ENCODE measurements at places on chromosomes 7 and 10.

- H3K4me3 ChIP-seq: no peak overlapping the region
- H3K36me3 ChIP-seq: peaks cover 39% of the 10 kb centered on the region
- H3K27me3 ChIP-seq: peaks cover 9% of the 10 kb centered on the region
- H3K4me1 ChIP-seq: peaks cover 3% of the 10 kb centered on the region
- no peak for DNase-seq
- no peak overlapping the region for H3K27ac ChIP-seq
Measured at GRCh38 chr7:134954197-134955082, 31.9 kb upstream of the AGBL3 start.

GRCh38 chr7:47709051-47709450 is 127.1 kb upstream of the TNS3 start:
- H3K4me1 ChIP-seq: no peaks in the 10 kb centered on the region
- peaks cover under 1% of the 10 kb centered on the region for H3K27me3 ChIP-seq
- no peak overlapping the region for H3K4me3 ChIP-seq
- H3K27ac ChIP-seq: no peak overlapping the region
- no peaks in the 10 kb centered on the region for H3K36me3 ChIP-seq

GRCh38 chr7:70942791-70943190 is 189.2 kb upstream of the GALNT17 start:
- H3K27me3 ChIP-seq: peaks cover 1% of the 10 kb centered on the region
- no peaks in the 10 kb centered on the region for H3K4me1 ChIP-seq
- no peak overlapping the region for H3K27ac ChIP-seq
- H3K4me3 ChIP-seq: no peak overlapping the region

DNA sequence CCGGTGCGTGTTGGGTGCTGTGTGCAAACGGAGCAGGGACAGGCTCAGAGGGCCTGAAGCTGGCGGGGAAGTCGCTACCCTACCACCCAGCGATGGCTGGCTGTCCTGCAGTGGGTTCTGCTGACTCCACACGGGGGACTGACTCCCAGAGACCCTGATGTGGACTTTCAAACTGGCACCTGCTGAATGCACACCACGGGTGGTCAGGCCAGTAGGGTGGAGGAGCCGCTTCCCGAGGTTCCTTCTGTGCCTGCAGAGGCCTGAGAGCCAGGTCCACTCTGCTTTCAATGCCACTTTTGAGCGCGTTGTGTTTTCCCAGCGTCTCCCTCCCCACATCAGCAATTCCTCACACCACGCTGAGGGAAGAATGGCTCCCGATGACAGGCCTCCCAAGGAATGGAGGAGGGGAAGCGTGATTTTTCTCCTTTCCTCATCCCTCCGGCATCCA is 135.3 kb downstream of the ADARB2 start:
- H3K27ac ChIP-seq: no peak overlapping the region
- H3K36me3 ChIP-seq: no peaks in the 10 kb centered on the region

- no peak for DNase-seq
- peaks cover 50% of the 10 kb centered on the region for H3K36me3 ChIP-seq
- H3K4me3 ChIP-seq: peak overlapping the region; percentile 66
- H3K4me1 ChIP-seq: peaks cover 5% of the 10 kb centered on the region
- no peak overlapping the region for H3K27ac ChIP-seq
Measured at GRCh38 chr7:95376632-95377400, 19.4 kb downstream of the PON3 start.

GRCh38 chr10:120422457-120422856 is 34.6 kb upstream of the PLPP4 start:
- H3K36me3 ChIP-seq: no peaks in the 10 kb centered on the region
- no peak overlapping the region for H3K4me3 ChIP-seq
- no peaks in the 10 kb centered on the region for H3K4me1 ChIP-seq
- no peaks in the 10 kb centered on the region for H3K27me3 ChIP-seq

- DNase-seq: no peak
- H3K4me3 ChIP-seq: no peak overlapping the region
- H3K36me3 ChIP-seq: no peaks in the 10 kb centered on the region
Measured at GRCh38 chr7:110685899-110686298, 405.0 kb upstream of the LRRN3 start.

- no peaks in the 10 kb centered on the region for H3K4me1 ChIP-seq
- H3K27ac ChIP-seq: no peak overlapping the region
- no peak for DNase-seq
- no peak overlapping the region for H3K4me3 ChIP-seq
Measured at GRCh38 chr10:63200431-63200830, 67.3 kb downstream of the NRBF2 start.

GRCh38 chr10:73746721-73747120 is 2.5 kb downstream of the SEC24C start:
- peaks cover 15% of the 10 kb centered on the region for H3K27me3 ChIP-seq
- peaks cover 25% of the 10 kb centered on the region for H3K36me3 ChIP-seq
- no peak overlapping the region for H3K4me3 ChIP-seq
- peak overlapping the region; percentile 52 for H3K27ac ChIP-seq

DNA sequence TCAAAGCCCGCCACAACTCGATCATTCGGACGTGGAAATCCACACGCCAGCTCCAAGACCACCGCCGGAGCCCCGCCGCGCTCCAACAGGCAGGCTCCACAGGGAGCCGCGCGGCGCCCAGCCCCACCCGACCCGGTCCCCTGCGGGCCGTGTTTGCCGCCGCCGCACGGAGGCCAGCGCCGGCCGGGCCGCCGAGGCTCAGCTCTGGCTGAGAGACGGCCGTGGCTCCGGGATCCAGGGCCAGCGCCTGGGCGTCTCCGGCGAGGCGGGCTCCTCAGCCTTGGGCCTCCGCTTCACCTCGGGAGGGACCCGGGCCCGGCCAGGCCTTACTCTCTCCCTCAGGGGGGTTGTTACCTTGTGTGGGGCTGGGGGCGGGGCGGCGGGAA is 333 bp downstream of the SMNDC1 start:
- DNase-seq: peak; percentile 52
- H3K4me3 ChIP-seq: peak overlapping the region; percentile 97
- peaks cover 22% of the 10 kb centered on the region for H3K36me3 ChIP-seq
- no peaks in the 10 kb centered on the region for H3K27me3 ChIP-seq

DNA sequence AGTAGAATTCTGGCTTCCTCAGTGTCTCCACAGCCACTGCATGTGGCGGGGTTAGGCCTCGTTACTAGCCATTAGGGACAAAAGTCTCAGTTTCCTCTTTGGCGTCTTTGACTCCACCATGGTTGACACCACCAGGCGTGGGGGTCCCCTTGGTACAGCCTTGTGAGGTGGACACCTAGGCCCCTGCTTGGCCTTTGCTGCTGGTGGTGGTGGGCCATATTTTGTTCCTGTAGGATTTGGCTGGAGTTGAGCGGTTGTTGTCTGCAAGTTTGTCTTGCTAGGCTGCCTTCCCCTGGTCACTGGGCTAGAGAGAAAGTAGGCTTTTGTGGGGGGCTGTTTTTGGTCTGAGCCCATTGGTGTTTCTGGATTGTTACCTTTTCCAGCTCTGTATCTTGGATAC is 272.7 kb downstream of the CAMK1D start:
- no peak overlapping the region for H3K4me3 ChIP-seq
- no peaks in the 10 kb centered on the region for H3K27me3 ChIP-seq
- no peak overlapping the region for H3K27ac ChIP-seq
- H3K36me3 ChIP-seq: no peaks in the 10 kb centered on the region
- no peaks in the 10 kb centered on the region for H3K4me1 ChIP-seq

DNA sequence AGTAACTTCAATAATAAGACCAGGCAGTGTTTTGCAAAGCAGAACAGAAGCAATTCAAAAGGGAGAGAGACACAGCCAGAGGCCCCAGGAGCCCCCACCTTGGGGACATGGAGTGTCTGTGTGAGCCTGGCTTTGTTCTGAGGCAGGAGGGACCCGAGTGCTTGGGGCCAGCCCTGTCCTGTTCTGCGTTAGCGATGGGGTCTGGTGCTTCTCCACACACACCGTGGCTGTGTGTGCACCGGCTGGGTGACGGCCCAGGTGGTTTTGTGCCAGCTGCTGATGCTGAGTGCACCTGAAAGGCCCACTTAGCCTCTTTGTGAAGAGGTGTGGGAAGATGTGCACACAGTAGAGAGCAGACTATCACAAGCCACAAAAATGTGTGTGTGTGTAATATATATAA is 468.9 kb downstream of the DNAJB6 start:
- no peaks in the 10 kb centered on the region for H3K4me1 ChIP-seq
- no peak for DNase-seq
- H3K27me3 ChIP-seq: peaks cover 10% of the 10 kb centered on the region
- no peak overlapping the region for H3K27ac ChIP-seq
- peaks cover 30% of the 10 kb centered on the region for H3K36me3 ChIP-seq

GRCh38 chr10:49310460-49310859 is 11.5 kb downstream of the C10orf71 start:
- H3K4me3 ChIP-seq: no peak overlapping the region
- peaks cover 8% of the 10 kb centered on the region for H3K27me3 ChIP-seq
- DNase-seq: no peak
- H3K4me1 ChIP-seq: peaks cover 11% of the 10 kb centered on the region

GRCh38 chr7:25789701-25790640 is 362.0 kb upstream of the NFE2L3 start:
- peaks cover 7% of the 10 kb centered on the region for H3K4me1 ChIP-seq
- no peak for DNase-seq
- H3K27me3 ChIP-seq: no peaks in the 10 kb centered on the region
- H3K4me3 ChIP-seq: no peak overlapping the region

GRCh38 chr10:117609095-117609795 is 66.7 kb downstream of the EMX2 start:
- H3K4me1 ChIP-seq: no peaks in the 10 kb centered on the region
- peaks cover 4% of the 10 kb centered on the region for H3K27me3 ChIP-seq
- H3K27ac ChIP-seq: no peak overlapping the region
- H3K36me3 ChIP-seq: no peaks in the 10 kb centered on the region
- H3K4me3 ChIP-seq: no peak overlapping the region
- DNase-seq: no peak

DNA sequence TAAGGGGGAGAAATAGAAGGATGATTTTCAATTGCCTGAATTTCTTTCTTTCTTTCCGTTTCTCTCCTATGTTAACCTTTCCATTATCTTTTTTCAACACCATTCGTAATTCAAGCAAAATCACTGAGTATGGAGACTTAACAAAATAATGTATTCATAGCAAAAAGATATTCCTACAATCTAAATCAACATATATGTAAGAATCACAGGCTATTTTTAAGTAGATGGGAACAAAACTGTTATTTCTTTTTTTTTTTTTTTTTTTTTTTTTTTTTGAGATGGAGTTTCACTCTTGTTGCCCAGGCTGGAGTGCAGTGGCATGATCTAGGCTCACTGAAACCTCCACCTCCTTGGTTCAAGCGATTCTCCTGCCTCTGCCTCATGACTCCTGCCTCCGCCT is 27.2 kb upstream of the JMJD1C start:
- DNase-seq: no peak
- no peaks in the 10 kb centered on the region for H3K36me3 ChIP-seq
- no peak overlapping the region for H3K27ac ChIP-seq
- H3K4me1 ChIP-seq: peaks cover 2% of the 10 kb centered on the region
- H3K4me3 ChIP-seq: no peak overlapping the region
